Urothelium cell line (cell line): ENCODE measurements at places on chromosomes 2 and 18.

GRCh38 chr2:123364243-123364896, 660.7 kb upstream of the CNTNAP5 start:
- no peak for DNase-seq

GRCh38 chr18:33653231-33653630, 75.2 kb downstream of the ASXL3 start:
- DNase-seq, result no peak

- no peak for DNase-seq
Measured at GRCh38 chr2:192487636-192488035, 292.9 kb upstream of the TMEFF2 start.

GRCh38 chr2:118103951-118104940, 16.0 kb downstream of the INSIG2 start:
- no peak for DNase-seq

GRCh38 chr18:8480506-8481328, 128.5 kb upstream of the RAB12 start:
- peak; percentile 83 for DNase-seq
